ENCODE measurements at places on chromosomes 7 and 10.

DNA sequence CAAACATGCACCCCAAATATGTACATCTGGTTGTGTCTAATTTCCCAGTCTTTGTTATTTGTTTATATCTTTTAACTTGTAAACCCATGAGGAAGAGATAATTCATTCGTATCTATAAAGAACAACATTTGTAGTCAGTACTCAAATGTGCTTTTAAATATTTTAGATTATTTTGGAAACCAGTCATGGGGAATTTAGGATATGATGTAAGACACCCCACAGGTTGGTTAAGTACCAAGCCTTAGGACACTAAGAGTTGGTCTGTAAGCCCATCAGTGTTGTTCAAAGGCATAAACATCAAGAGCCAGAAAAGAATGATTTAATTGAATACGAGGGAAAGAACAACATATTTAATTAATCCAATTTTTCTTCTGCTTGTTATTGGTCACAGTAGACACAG is 421.1 kb upstream of the SEMA3C start:
- no peak for DNase-seq

DNA sequence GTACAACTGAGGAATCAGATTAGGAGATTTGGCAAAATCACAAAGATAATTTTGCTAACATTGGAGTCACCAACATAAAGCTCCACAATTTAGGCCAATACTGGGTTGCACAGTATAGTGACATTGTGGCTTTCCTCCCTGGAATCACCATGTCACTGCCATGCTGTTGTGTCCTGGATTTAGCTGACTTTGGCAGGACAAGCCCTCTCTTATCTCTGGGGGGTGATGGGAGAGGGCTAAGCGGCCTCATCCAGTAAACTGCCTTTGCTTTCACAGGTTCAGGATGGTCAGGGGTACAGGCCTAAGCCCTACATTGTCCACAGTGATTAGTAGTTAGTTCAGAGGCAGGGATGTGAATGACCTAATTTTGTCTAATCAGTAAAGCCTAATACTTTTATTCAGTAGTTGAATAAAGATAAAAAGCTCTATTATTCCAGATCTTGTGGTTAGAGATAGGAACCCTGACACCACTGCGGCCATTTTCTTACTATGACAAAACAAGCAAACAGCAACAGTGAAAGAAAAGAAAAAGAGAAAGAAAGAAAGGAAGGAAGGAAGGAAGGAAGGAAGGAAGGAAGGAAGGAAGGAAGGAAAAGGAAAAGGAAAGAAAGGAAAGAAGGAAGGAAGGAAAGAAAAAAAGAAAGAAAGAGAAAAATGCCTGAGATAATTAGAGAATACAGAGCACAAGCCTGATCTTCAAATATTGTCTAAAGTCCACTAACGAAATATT is 140.1 kb downstream of the ETV1 start:
- no peak for DNase-seq

GRCh38 chr10:4460267-4460666 is 365.7 kb upstream of the AKR1E2 start:
- no peak for DNase-seq

- no peak for DNase-seq
These were observed 6.2 kb upstream of the TSPAN15 start for GRCh38 chr10:69445041-69445440.

- DNase-seq: no peak
These were observed 100.6 kb downstream of the DLG5 start for GRCh38 chr10:77825965-77826364.

GRCh38 chr7:55563596-55564325 is 8.5 kb downstream of the VOPP1 start:
- no peak for DNase-seq

GRCh38 chr7:5694912-5695726 is 86.3 kb downstream of the RNF216 start:
- DNase-seq: peak; percentile 72

GRCh38 chr10:60323162-60323561 is 66.5 kb downstream of the ANK3 start:
- no peak for DNase-seq

DNA sequence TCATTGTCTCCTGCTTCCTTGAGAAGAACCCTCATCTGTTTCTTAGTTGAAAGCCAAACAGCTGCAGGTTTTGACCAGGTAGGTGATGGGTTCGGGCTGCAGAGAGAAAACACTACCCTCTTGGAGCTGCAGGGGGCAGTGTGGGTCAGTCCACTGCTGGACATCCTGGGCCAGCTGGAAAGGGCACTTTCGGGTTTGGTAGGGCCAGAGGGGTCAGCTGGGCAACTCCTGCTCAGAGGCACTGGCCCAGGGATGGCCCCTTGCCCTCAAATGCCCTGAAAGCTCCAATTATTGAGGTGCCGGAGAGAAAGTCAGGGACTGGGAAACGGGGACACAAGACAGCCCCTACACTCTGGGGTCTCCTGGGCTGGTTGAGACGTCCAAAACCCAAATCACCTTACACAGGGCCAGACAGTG is 90.7 kb downstream of the MKI67 start:
- peak; percentile 31 for DNase-seq

- no peak for DNase-seq
These were observed 35.7 kb downstream of the CBX3 start for GRCh38 chr7:26237035-26237807.

GRCh38 chr7:145123502-145123901 is 287.6 kb upstream of the TPK1 start:
- no peak for DNase-seq

DNA sequence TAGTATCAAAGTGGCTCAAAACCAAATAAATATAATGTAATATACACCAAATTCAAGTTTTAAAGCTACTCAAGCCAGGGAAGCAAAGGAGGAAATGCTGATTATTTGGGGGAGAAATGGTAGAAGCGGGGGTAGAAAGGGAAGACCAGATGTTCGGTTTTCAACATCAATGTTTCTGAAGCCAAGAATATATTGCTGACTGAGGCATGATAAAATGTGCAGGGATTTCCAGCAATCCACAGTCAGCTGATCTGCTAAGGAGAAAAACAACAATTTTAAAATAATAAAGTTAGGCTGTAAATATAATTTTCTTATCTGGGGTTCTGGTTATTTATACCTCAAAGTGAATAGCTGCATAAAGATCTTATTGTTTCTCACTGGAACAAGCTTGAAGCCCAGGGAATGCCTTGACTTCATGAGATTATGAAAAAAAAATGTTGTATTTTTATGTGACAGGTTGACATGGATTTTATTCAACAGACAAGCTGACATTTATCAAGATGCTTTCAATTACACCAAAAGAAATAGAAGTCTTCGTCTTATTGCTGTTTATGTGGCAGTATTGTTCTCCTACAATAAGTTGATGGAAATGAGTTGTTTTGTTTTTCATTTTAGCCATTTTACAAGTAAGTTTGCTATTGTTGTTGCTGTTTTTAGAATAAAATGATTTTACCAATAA is 28.6 kb upstream of the BMPER start:
- no peak for DNase-seq

DNA sequence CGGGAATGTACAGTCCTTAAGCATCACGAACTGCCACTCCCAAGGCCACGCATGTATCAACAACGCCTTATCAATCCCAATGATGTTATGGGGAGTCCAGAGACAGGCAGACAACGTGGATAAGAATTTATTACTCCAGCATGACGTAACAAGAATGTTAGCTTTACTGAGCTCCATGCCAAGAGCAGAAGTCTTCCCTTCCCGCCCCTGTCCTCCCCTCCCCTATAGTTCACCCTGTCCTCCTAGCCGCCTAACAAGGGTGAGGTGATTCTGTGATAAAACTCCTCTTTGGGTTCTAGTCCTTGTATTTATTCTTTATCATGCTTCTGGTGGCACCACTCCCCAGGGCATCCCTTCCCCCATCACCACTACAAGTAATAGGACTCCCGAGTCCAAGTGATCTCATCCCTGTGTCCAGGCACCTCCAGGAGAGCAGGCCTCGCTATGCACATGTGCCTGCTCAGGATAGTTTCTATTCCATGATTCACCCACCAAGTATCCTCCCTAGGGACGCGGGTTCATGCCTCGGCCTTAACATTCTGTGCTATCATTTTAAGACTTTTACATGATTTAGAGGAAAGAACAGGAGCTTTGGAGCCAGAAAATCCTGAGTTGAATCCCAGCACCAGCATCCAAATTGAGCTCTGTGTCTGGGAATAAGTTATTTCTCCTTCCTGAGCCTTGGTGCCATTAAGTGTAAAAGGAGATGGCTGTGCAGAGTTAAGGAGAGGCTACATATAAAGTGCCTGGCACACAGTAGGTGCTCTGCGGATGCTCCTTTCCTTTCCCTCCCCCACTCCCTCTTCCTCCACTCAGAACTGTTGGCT is 15.4 kb downstream of the GSDME start:
- DNase-seq: no peak

- DNase-seq: no peak
These were observed 4.1 kb upstream of the ADARB2 start for GRCh38 chr10:1741450-1741849.

GRCh38 chr7:146926841-146927240 is 810.2 kb downstream of the CNTNAP2 start:
- no peak for DNase-seq

DNA sequence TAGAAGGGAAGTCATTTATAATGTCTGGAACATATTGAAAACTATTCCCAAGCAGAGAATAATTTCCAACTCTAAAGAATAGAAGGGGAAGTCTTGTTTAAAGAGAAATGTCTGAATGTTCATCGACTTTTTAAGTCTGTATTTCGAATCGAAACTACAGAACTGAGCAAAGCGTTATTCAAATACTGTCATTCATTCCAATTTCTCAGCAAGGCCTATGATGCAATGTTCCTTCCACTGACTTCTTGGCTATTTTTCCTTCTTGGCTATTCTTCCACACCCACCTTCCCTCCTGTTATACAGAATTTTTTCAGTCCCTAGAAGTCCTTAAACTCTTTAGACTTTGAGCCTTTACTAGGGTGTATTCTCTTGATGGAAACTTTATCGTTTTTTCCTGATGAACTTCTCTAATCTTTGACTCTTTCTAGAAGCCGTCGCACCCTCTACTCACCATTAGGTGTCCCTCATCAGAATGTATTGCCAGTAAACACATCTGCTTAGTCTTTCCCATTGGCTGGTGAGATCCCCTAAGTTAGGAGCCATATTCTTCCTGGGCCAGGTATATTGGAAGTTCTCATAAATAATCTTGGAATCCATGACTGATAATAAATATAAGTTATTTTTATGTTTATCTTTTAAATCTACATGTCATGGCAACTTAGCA is 235.7 kb upstream of the CCDC6 start:
- DNase-seq: no peak

DNA sequence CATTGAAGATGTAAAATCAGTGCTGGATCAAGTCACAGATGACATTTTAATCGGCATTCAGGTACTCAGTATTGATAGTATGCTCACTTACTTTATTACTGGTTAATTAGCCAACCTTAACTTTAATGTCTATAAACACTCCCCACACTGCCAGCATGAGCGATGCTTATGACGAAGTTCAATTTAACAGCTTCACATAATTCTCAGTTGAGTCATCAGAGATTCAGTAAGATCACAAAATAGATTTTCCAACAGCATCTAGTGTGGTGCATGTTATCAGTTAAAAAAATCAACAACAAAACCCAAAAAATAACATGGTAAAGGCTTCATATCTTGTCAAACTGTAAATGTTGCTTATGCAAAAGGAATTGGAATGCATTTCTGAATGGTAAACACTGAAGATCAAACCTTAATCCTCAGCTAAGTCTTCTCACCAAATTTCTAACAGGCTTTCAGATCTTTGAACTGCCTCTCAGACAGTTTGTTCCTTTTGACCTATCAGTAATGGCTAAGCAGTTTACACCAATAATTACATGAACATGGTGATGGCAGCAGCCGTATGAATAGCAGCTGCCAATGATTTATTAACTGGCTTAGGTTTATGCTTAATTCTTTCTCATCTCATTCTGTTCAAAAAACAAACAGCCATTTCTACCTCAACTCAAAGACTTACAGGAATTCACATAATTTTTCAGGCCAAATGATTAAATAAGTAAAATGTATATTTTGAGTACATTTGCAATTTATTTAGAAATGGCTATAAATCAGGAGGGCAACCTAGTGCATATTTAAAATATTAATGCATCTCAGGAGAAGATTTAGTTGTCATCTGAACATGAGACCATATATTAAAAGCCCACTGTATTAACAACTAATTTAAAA is 98.5 kb downstream of the CABCOCO1 start:
- no peak for DNase-seq

GRCh38 chr10:86648704-86649427 is 5.5 kb upstream of the OPN4 start:
- no peak for DNase-seq

- no peak for DNase-seq
These were observed 10.6 kb downstream of the RPA3 start for GRCh38 chr7:7707806-7708205.

DNA sequence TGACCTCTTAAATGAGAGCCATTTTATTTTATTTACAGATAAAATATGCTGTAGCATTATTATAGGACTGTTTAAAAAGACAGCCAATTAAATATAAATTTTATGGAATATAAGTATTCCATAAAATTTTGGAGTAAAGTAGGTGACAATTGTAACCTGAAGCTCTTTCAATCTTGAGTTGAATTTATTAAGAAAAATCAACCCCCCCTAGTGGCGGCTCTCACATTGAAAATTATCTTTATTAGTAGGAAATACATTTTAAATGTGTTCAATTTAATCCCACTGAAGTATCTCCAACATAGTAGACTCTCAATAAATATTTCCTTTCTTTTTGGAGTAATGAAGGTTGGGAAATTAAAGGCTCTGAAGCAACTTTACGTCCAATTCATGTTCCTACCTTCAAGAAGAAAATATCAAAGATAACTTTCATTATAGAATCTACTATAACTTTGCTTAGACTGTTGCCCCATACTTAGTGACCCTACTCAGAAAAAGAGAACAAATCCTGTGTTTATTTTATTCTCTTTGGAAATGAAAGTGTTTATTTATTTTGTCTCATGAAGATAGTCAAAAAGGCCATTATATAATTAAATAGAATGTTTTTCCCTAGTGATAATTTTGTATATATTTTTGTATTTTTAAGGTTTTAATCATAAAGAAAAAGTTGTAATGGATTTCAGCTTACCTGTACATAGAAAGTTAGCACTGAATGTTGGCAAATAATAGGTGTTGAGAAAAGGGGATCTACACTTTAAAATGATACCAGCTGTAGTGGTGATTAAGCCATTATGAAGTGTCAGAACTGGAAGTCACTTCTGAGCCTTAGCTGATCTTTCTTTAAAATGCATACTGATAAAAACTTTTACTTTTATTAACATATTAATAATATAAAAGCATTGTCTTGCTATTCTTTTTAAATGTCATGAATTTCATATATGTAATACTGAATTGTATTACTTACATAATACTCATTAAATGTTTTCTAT is 3.3 kb downstream of the AHR start:
- no peak for DNase-seq

- DNase-seq: no peak
These were observed 354.2 kb downstream of the GFRA1 start for GRCh38 chr10:115918812-115919211.

DNA sequence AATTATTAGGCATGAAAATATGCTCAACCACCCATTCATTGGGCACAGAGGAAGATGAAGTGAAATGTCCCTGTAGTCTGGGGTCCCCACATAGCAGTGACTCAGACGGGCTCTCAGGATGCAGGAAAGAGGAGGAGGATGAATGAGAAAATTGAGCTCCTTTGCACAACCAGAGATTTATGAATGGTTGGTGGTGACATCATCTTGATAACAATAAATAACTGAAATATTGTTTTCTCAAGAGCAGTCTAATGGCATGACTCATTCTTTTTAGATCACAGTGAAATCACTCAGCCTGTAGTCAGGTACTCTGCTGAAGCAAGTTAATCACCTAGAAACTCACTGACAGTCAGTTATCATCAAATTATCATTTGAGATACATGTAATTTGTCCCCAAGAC is 254.1 kb downstream of the RELN start:
- DNase-seq: no peak
